ENCODE measurements at places on chromosomes 7 and 10.

GRCh38 chr10:51023636-51024035, 50.7 kb upstream of the PRKG1 start:
- no peak overlapping the region for H3K27ac ChIP-seq
- no peaks in the 10 kb centered on the region for H3K4me1 ChIP-seq
- no peak overlapping the region for H3K4me3 ChIP-seq
- DNase-seq = no peak
- no peaks in the 10 kb centered on the region for H3K36me3 ChIP-seq
- no peaks in the 10 kb centered on the region for H3K27me3 ChIP-seq

DNA sequence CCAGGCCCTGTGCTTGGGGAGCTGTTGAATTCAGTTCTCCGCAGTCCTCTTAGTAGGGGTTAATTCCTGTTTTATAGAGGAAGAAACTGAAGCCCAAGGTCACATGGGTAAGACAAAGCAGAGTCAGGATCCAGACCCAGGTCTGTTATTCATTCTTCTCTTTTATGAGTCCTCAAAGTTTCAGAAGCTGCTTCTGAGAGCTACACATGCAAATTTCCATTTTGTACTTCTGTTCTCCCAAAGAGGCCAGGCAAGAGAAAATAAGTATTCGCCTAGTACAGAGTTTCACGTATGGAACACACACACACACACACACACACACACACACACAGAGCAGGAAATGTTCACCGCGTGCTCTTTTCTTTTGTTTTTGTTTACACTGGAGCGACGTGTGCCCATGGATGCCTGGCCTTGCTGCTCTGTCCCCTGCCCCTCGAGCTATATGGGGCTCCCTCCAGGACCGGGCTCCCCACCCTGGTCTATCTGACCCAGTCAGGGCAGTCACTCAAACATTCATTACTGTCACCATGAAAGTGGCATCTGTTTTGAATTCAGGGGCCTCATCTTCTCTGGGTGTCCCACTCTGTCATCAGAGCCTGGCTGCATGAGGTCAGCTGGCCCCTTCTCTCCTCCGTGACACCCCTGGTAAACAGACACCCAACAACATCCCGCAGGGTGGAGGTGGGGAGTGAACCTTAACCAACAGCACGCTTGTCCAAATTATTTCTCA, 84.4 kb downstream of the TNS3 start:
- no peak overlapping the region for H3K27ac ChIP-seq
- no peaks in the 10 kb centered on the region for H3K27me3 ChIP-seq
- no peak for DNase-seq
- H3K36me3 ChIP-seq = no peaks in the 10 kb centered on the region
- H3K4me3 ChIP-seq = no peak overlapping the region
- H3K4me1 ChIP-seq = no peaks in the 10 kb centered on the region

DNA sequence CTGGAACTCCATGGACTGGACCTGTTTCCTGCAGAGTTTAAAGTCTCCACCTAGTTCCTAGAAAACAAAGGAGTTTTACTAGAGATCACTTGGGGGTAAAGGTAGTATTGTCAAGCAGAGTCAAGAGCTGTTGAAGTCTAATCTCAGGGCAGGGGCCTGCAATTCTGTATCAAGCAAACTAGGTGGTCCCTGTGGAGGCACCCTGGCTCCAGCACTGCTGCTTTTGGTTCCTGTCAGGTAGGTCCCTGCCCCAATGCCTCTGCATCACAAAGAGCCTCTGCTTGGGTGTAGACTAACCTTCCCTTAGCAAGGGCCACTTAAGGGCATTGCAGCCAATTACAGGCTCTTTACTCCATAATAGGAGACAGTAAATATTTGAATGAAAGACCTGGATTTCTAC, 22.5 kb downstream of the ZSCAN25 start:
- H3K4me3 ChIP-seq = no peak overlapping the region
- no peaks in the 10 kb centered on the region for H3K36me3 ChIP-seq
- H3K4me1 ChIP-seq = peaks cover 12% of the 10 kb centered on the region
- H3K27ac ChIP-seq = no peak overlapping the region

DNA sequence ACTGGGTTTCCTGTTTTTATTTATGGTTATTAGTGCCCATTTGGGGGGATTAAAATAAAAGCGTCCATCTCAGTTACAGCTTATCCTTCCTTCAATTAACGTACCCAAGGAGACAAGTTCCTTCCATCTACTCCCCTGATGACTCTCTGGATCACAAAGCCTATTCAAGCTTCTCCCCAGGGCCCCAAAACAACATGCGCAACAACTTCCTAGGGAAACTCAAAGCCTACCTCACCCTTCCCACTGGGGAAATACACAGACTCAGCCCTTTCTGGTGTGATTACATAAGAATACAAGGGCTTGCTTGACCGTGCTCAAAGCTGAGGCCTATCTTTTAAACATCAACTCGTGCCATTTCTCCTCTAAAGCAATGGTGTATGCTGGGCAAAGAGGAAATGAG, 112.4 kb downstream of the CDK6 start:
- H3K27ac ChIP-seq = peak overlapping the region; percentile 70
- no peak overlapping the region for H3K4me3 ChIP-seq
- H3K27me3 ChIP-seq = no peaks in the 10 kb centered on the region

GRCh38 chr10:42976351-42977031, 100.4 kb upstream of the RET start:
- H3K4me1 ChIP-seq = no peaks in the 10 kb centered on the region
- peak; percentile 32 for DNase-seq
- H3K36me3 ChIP-seq = no peaks in the 10 kb centered on the region
- no peak overlapping the region for H3K4me3 ChIP-seq
- H3K27ac ChIP-seq = no peak overlapping the region
- H3K27me3 ChIP-seq = no peaks in the 10 kb centered on the region

DNA sequence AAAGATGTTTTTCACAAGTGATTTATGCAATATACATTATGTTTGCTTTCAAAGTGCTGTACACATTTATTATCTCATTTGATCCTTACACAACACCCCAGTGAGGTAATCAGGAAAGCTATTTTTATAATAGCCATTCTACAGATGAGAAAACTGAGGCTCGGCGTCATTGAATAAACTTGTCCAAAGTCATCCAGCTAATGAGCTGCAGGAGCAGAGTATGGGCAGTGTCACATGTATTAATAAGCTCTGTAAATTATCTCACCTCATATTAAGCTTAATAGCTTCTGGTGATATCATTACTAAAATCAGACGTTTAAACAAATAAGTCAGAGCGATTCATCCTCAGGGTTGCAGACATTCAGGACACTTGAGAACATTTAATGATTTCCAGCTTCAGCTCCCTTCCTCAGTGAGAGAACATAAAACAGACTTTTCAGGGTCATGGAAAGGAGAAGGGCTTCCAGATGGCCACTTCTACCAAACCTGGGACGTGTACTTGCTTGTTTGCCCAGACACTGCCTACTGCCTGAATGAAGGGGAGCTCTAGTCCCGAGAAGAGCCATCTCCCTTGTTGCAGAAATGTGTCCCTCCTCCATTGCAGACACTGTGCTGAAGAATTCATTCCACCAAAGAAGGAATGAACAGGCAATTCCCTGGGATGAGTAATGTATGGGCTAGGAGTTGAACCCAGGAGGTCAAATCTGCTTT, 20.5 kb upstream of the FZD1 start:
- no peak for DNase-seq
- no peaks in the 10 kb centered on the region for H3K36me3 ChIP-seq
- H3K4me3 ChIP-seq = no peak overlapping the region
- peaks cover 4% of the 10 kb centered on the region for H3K4me1 ChIP-seq

DNA sequence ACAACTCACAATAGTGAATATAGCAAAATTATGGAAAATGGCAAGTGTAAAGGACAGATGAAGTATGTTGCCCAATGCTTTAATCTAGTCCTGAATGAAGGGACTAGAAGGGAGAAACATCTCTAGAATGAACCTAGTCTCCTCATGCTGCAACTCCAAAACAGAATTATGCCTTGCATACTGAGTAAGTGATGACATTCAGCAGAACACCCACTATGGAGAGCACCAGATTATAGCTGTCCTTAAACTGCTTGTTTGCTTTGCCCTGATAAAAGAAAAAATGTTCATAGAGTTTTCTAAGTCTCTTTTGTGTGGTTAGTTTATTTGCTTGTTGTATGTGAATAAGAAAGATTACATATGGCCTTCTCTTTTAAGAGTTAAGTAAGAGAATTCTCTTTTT, 7.8 kb upstream of the HGF start:
- H3K4me3 ChIP-seq = no peak overlapping the region
- no peaks in the 10 kb centered on the region for H3K4me1 ChIP-seq
- peaks cover 3% of the 10 kb centered on the region for H3K27me3 ChIP-seq
- H3K27ac ChIP-seq = no peak overlapping the region

DNA sequence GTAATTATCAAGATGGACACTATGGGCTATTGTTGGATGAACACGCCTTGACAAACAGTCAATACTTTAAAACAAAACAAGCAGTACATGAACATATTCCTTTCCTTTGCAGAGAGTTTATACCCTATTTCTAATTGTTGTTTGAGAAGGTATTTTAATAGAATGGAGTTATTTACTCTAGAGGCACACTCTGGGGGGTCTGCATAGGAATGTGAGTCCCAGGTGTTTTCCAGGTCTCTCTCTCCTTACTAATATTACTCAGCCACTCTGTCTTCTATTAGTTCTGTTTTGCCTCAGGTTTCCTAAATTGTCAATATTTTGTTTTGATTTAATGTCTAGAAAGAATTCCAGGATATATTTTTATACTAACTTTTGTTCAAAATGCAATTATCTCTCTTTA, 1091.4 kb downstream of the CNTNAP2 start:
- no peak overlapping the region for H3K27ac ChIP-seq
- no peaks in the 10 kb centered on the region for H3K36me3 ChIP-seq
- H3K4me1 ChIP-seq = no peaks in the 10 kb centered on the region
- no peak for DNase-seq

- DNase-seq = no peak
- H3K27ac ChIP-seq = no peak overlapping the region
- no peak overlapping the region for H3K4me3 ChIP-seq
- no peaks in the 10 kb centered on the region for H3K4me1 ChIP-seq
Observed at GRCh38 chr10:74944205-74944604, 117.8 kb downstream of the KAT6B start.

DNA sequence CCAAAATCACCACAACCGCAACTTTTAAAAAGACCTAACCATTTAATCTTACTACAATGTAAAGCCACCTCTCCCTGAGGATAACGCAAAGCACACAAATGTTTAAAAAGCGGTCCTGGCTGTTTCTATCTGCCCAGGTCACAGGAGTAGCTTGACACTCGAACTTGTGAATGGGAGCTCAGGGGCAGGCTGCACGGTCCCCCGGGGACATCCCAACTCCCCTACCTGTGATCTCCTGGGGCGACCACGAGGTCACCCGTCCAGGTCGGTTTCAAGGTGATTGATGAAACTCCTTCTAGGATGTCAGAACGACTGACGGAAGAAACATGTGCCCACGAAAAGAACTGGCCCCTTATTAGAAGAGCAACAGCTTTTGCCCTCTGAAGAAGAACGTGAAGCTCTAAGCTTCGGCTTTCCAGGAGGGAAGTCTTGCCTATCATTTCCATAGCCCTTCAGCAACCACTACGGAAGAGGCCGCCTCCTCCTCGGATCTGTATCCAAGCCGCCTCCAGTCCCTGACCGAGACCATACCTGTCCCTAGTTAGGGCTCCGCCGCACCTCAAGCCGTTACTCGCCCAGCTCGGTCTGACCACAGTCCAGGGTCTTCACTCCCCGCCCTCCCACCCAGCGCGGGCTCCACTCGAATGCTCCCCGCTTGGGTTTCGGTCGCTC, 459 bp downstream of the CYCS start:
- peaks cover 50% of the 10 kb centered on the region for H3K36me3 ChIP-seq
- H3K27ac ChIP-seq = peak overlapping the region; percentile 52
- peak overlapping the region; percentile 50 for H3K4me3 ChIP-seq
- peak; percentile 54 for DNase-seq
- peaks cover 15% of the 10 kb centered on the region for H3K4me1 ChIP-seq
- H3K27me3 ChIP-seq = no peaks in the 10 kb centered on the region

DNA sequence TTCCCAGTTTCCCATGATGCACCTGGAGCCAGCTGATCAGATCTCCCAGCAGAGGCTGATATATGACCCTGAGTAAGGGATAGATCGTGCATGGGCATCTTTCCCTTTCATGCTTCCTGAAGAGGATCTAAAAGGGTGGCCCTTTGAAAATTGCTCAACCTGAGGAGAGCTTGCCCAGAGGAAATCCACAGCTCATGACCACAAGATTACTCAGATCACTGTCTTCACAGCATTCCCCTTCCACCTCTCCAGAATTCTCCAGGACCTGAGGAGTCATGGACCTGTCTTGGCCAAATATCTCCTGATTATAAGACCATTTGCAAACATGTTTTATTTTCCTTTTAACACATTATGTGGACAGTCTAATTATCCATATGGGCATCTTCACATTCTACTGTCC, 328.1 kb downstream of the LHFPL3 start:
- DNase-seq = no peak
- no peaks in the 10 kb centered on the region for H3K4me1 ChIP-seq
- no peaks in the 10 kb centered on the region for H3K27me3 ChIP-seq

DNA sequence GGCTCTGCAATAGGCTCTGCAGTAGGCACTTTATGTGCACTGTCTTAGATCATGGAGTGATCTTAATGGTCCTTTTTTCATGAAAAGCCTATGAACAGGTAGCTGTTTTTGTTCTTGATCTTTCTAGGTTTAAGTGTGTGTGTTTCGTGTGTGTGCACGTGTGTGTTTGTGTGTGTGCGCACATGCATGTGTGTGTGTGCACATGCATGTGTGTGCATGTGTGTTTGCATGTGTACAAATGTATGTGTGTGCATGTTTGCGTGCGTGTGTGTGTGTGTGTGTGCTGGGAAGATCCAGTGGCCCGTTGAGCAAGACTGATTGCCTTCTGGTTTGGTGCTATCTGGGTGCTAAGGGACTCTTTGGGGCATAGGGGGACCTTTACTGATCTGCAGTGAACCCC, 334.8 kb downstream of the GLRX3 start:
- H3K27me3 ChIP-seq = no peaks in the 10 kb centered on the region
- no peaks in the 10 kb centered on the region for H3K4me1 ChIP-seq
- H3K4me3 ChIP-seq = no peak overlapping the region
- no peaks in the 10 kb centered on the region for H3K36me3 ChIP-seq
- no peak overlapping the region for H3K27ac ChIP-seq

Measured in RWPE2 (cell line).